ENCODE measurements at places on chromosomes 5 and 9.

DNA sequence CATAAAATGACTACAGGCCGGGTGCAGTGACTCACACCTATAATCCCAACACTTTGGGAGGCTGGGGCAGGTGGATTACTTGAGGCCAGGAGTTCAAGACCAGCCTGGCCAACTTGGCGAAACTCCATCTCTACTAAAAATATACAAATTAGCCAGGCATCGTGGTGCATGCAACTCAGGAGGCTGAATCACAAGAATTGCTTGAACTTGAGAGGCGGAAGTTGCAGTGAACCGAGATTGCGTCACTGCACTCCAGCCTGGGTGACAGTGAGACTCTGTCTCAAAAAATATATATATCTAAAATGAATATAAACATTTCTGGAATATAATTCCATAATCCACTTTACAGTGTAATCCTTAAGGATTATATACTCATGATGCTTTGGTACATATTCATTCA, 66.5 kb downstream of the TEX10 start:
- DNase-seq, result no peak

- DNase-seq, result no peak
Observed at GRCh38 chr9:112371060-112371459, 8.8 kb upstream of the HSDL2 start.

DNA sequence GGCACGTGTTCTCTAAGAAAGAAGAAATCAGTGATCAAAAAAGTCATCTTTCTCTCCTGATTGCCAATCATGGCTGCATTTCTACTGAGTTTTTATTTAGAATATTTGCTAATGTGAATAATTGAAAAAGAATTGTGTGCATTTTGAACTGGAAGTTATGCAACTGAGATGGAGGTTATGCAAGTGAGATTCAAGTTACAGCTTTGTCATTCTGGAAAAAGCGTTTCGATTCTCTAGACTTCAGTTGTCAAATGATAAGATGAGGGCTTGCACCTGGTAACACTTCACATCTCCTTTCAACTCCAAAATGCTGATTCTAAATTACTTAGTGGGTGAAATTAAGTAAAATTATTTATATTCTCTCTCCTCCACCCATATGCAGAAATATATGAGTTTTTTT, 36.4 kb downstream of the C6 start:
- DNase-seq, result no peak

- DNase-seq, result no peak
Observed at GRCh38 chr9:15430920-15431844, 8.5 kb downstream of the SNAPC3 start.

DNA sequence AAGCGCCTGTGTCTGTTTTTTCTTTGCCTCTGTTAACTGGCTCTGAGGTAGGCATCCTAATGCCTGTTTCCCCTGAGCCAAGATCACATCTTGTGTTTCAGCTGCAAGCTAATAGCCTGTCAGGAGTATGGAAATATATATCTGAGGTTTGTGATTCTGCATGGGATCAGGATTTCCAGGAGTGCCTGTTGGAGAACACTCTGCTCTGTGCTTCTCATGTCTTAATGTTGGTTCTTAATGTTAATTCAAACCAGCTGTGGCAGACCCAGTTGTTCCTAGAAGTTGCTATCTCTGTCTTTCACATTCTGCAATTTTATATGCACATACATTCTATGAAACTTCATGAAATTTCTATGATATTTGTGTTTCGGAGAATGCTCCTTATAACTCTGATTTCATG, 72.1 kb downstream of the PGM5 start:
- no peak for DNase-seq

GRCh38 chr5:74099538-74100267, 473.7 kb downstream of the ARHGEF28 start:
- DNase-seq, result no peak

DNA sequence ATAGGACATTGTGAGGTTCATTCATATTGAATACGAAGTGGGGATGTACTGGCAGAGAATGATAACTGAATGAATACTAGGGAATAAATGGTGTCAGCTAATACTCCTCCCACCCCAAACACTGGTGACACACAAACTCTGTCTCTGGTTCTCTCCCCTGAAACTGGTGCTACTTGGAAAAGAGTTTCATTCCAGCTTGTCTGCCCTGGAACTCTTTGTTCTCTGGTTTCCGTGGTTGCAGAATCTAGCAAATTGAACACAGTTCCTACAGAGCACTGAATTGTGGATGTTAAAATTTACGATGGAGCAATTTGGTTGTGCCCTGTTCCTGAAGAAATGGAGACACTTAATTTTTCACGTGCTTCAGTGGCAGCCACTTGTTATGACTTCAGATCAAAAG, 181.7 kb downstream of the KCTD16 start:
- no peak for DNase-seq

DNA sequence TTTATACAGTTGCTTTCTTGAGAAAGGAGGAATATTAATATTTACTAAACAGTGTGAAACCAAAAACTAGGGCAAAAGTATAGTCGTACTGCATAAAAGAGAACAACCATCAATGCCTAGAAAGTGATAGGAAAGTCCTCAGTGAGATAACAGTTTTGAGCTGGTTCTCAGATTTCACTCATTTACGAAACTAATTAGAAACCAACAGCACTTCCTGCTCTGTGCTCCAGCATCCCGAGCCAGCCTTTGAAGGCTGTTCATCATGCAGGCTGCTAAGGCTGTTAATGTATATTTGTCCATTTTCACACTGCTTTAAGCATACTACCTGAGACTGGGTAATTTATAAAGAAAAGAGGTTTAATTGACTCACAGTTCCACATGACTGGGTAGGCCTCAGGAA, 2039.9 kb downstream of the EFNA5 start:
- no peak for DNase-seq

DNA sequence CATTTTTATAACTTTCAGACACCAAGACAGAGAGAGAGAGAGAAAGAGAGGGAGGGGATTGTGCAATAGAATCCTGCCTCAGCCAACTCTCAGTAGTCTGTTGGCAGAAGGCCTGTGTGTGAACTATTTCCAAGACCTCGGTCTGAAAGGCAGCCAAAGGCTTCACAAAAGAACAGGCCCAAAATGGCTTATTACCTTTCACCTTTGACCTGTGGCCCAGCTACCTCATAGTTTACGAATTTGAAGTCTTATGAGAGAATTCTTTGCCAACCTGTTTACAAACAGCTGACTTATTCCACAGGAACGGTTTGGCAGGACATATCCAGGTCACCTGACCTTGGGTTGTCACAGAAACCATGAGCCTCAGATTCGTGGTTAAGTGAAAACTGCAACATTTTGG, 48.6 kb downstream of the NR2F1-AS1 start:
- peak; percentile 86 for DNase-seq

DNA sequence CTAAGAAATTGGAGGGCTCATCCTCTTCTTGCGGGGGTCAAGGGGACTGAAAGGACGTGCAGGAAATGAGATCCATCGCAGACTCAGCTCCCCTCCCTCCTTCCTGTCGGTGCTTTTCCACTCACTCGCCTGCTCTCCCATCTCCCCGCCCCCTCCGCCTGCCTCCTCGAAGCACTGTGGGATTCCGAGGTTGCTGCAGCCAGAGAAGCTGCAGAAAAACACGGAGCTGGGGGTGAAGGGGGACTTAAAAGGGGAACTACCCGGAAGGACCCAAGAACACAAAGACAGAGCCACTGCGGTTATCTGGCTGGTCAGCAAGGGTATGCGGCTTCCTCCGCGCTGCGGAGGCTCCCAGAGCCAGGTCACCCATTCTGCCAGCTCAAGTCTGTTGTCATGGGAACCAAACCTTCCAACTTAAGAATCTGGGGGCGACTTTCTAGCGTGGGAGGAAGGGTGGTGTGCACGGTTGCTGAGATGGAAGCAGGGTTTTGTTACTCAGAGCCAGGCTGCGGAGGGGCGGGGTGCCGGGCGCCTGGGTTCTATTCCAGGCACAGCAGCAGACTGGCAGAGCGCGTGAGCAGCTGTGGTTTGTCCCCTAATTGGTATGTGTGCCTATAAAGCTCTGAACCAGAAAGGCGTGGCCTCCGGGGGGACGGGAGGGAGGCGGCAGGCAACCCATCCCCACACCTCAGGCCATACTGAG, 24.9 kb downstream of the PCDHGC5 start:
- DNase-seq, result peak; percentile 91

GRCh38 chr5:82045554-82046275, 73.9 kb downstream of the ATG10 start:
- peak; percentile 70 for DNase-seq

DNA sequence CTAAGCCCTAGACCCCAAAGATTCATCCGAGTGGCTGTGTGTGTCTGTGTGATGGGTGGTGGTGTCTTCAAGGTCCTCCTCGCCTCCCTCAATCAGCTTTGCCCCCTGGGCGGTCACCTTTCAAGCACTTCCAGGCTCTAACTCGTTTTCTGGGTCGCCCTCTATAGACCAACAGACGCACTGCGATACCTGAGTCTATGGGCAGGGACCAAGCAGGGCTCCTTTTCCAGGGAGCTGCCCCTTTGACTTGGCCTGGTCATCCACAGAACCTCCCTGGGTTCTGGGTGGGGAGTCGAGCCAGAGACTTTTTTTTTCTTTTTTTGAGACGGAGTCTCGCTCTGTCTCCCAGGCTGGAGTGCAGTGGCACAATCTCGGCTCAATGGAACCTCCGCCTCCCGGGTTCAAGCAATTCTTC, 1.1 kb downstream of the SLC27A4 start:
- DNase-seq, result peak; percentile 76

DNA sequence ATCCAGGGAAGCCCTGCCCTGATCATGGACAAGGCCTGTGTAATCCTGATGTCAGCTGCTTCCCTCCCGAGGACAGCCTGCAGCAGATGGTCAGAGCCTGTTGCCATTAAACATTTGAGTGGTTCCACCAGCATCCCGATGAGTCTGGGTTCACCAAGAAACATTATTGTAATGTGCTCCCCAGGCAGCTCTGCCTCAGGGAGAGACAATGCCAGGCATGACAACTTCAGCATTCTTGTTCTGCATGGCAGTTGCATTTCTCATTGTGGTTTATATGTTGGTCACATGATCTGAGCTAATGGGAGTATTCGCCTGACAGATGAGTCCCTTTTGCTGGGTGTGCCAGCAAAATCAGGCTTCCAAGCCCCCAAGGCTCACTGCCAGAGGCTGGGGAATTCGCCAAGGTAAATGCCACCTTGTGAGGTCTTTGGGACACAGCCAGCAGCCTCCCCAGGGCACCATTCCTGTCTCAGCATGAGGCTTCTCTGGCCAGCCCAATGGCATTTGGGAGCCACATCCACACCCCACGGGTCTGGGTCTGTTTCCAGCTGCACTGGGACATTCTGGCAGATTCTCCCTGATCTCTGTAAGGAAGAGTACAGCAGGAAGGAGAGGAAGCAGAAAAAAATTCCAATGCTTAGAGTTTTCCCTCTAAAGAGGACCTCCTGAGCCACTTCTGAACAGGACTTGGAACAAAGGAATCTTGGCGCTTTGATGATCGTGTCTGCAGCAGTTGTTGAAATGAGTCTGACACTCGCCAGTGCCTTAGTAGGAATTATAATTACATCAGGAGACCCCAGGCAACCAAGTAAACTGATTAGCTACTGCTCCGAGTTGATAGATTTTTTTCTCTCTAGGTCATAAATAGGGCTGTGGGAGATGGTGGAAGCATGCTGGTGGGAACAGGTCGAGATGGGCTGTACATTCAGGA, 18.7 kb downstream of the KCNIP1 start:
- peak; percentile 74 for DNase-seq

DNA sequence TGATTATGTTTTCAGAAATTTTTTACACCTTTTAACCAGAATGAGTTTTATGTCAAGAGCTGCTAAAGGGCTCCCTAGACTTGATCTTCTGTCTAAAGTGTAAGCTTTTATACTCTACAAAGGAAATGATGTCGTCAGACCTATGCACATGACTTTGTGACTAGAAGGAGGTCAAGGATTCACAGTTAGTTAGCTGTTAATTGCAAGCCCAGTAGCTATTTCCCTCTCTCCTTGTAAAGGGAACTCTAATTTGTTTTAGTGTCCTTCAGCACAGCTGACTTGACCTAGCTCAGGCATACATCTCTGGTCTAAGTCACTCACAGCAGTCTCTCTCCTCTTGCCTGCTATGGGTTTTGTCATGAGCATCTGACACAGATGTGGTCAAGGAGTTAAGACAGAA, 173.5 kb upstream of the NREP start:
- DNase-seq, result peak; percentile 40

DNA sequence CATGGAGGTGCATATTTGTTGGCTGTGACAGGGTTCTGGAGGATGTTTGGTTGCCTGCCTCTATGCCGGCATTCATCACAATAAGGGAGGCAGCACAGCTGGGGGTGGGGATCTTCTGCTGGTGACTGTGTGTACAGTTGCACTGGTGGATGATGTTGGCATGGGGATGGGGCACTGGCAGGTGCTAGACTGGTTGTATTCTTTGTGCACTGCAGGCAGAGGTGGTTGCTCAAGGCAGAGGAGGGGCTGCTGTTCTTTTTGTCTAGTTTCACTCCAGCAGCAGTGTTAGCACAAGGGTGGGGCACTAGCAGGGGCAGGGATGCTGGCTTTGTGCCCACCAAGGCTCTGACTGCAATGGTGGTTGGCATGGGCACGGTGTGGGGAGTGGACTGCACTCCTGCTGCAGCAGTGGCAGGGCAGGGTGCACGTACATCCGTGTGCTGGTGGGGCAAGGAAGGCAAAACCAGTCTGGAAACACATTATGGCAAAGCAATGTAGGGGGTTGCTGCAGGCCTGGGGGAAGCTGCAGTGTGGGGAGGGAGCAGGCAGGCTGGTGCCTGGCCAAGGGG, 69.3 kb downstream of the ISOC1 start:
- DNase-seq, result no peak

GRCh38 chr9:115941561-115942315, 211.9 kb upstream of the PAPPA start:
- DNase-seq, result peak; percentile 76

- DNase-seq, result no peak
Observed at GRCh38 chr5:56055287-56055686, 60.5 kb upstream of the IL6ST start.

GRCh38 chr5:141349917-141350619, at the start of gene PCDHGB1:
Gene PCDHGB1 (plus strand): TSS chr5:141350099. CDS start chr5:141350261, 162 bp downstream.
- peak; percentile 36 for DNase-seq

- no peak for DNase-seq
Observed at GRCh38 chr5:39750661-39751060, 325.9 kb upstream of the DAB2 start.

DNA sequence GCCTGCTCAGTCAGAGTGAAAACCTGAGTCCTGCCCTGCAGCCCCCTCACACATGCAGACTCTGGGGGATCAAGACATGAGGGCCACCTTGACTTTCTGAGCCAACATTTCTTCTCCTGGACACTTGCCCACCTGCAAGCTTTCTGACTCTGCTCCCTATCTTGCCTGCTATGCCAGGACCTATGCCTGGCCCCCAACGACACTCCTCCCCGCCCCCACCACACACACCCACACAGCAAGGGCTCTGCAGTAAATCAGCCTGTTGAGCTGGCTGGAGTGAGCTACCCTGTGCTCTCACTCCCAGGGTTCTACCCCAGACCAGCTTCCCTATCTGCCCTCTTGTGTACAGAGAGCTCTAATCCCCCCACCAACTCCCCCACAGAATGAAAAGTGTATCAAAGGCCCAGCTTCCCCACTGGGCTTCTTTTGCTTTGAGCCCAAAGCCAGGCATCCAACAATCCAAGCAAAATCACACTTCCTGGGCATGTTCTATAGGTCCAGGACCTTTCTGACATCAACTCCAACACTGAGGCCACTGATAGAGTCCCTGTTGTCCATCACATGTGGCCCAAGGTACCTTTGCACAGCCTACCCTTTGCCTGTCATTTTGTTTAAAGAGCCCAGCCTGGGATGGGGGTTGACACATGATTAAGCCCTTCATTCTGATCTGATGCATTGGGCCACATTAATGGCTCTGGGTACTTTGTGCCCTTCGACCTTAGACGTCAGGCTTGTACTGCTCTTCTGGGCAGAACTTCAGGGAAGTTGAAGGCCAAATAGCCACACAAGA, 7.2 kb downstream of the PDLIM4 start:
- DNase-seq, result no peak

GRCh38 chr5:122369253-122369815, 57.3 kb downstream of the SNCAIP start:
- no peak for DNase-seq

- no peak for DNase-seq
Observed at GRCh38 chr9:4362281-4362680, 62.4 kb upstream of the GLIS3 start.

Measured in EH (cell line).